ENCODE measurements at places on chromosomes 16 and 17.

GRCh38 chr16:79508294-79508693, 92.2 kb downstream of the MAF start:
- no peaks in the 10 kb centered on the region for H3K36me3 ChIP-seq
- H3K4me3 ChIP-seq: no peak overlapping the region
- no peak for DNase-seq
- H3K27me3 ChIP-seq: peaks cover 6% of the 10 kb centered on the region

GRCh38 chr17:81601525-81602120, 35.3 kb downstream of the NPLOC4 start:
- DNase-seq: peak; percentile 46
- H3K36me3 ChIP-seq: peaks cover 60% of the 10 kb centered on the region
- no peak overlapping the region for H3K4me3 ChIP-seq
- no peaks in the 10 kb centered on the region for H3K27me3 ChIP-seq
- peak overlapping the region; percentile 48 for H3K27ac ChIP-seq

- H3K36me3 ChIP-seq: no peaks in the 10 kb centered on the region
- no peak for DNase-seq
- no peaks in the 10 kb centered on the region for H3K27me3 ChIP-seq
Measured at GRCh38 chr16:5005916-5006315, 27.8 kb downstream of the NAGPA start.

DNA sequence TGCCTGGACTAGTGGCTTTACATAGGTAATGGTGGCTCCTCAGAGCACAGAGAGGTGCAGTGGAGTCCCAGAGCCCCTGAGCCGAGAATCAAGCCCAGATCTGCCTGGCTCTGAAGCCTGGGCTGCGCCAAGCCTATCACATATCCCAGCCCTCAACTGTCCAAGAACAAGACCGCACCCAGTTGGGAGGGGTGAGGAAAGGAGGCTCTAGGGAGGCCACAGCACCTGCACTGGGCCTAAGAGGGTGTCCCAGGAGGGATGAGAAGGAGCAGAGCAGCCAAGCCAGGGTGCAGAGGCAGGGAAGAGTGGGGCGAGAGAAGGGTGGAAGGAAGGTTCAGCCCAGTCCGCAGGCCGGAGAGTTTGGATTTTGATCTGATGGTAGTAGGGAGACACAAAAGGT, 941 bp upstream of the RNF112 start:
- peaks cover 7% of the 10 kb centered on the region for H3K27me3 ChIP-seq
- H3K4me3 ChIP-seq: no peak overlapping the region
- H3K27ac ChIP-seq: no peak overlapping the region
- no peak for DNase-seq
- no peaks in the 10 kb centered on the region for H3K4me1 ChIP-seq
- H3K36me3 ChIP-seq: no peaks in the 10 kb centered on the region

GRCh38 chr17:12665263-12666210, at the start of gene MYOCD:
TSS of gene MYOCD (plus strand) at chr17:12665890. CDS start at chr17:12666189, 299 bp downstream.
- no peak within 1 kb of the TSS for H3K27ac ChIP-seq
- H3K4me3 ChIP-seq: no peak within 1 kb of the TSS
- DNase-seq: no peak
- H3K4me1 ChIP-seq: no peaks in the 10 kb centered on the region

GRCh38 chr17:27329146-27329805, 35.4 kb downstream of the WSB1 start:
- no peak overlapping the region for H3K4me3 ChIP-seq
- H3K36me3 ChIP-seq: no peaks in the 10 kb centered on the region
- DNase-seq: no peak
- H3K4me1 ChIP-seq: peaks cover 23% of the 10 kb centered on the region

- DNase-seq: no peak
- H3K4me3 ChIP-seq: no peak overlapping the region
- no peak overlapping the region for H3K27ac ChIP-seq
- H3K36me3 ChIP-seq: no peaks in the 10 kb centered on the region
- peaks cover 5% of the 10 kb centered on the region for H3K4me1 ChIP-seq
Measured at GRCh38 chr16:56318827-56319140, 106.6 kb downstream of the AMFR start.

GRCh38 chr16:58815181-58815888, 81.2 kb upstream of the GOT2 start:
- no peaks in the 10 kb centered on the region for H3K36me3 ChIP-seq
- DNase-seq: no peak
- peaks cover 2% of the 10 kb centered on the region for H3K27me3 ChIP-seq
- H3K4me1 ChIP-seq: no peaks in the 10 kb centered on the region
- no peak overlapping the region for H3K27ac ChIP-seq

All from activated CD4-positive, alpha-beta memory T cell treated with anti-CD3 and anti-CD28 coated beads, Interleukin-2, amount 10 ng/mL, durations not matched to agents 7 days and 5 days (primary cell).